SK-N-SH treated with all-trans-retinoic acid at 6 μM for 48 hours (cell line): ENCODE measurements at places on chromosomes 2 and 18.

GRCh38 chr2:168178520-168179324 lies 68.7 kb downstream of the STK39 start:
- ATAC-seq = no peak

- ATAC-seq = peak; percentile 66
Measured at GRCh38 chr2:106863387-106863786, 22.6 kb downstream of the ST6GAL2 start.

- ATAC-seq = peak; percentile 86
Measured at GRCh38 chr18:11980494-11981191, 664 bp upstream of the IMPA2 start.

GRCh38 chr18:8081267-8081666 lies 514.2 kb downstream of the PTPRM start:
- ATAC-seq = no peak
